ENCODE measurements at places on chromosomes 2 and 18.
A peak's percentile ranks its signal among the peaks of the same experiment; 100 is the strongest.

DNA sequence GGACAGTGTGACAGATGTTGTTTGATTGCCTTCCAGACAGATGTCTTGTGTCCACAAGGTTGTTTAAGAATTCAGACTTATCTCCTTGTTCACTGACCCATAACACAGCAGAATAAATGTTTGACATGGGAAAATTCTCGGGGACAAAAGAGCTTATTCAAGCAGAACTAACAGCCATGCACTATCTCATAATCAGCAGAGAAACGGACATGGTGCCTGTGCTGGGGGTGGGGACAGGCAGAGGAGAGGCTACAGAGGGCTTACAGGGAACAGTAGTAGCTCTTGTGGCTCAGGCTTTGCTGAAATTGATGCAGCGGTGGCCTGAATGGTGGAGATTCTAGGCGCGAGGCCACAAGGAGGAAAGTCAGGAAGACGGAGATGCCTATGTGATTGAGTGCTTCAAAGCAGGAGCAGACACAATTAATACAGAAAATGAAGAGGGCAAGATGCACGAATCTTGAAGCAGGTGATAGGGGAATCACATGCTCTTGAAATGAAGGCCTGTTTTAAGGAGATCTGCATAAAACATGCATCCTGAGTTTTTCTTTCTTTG is 62.0 kb upstream of the CAB39 start:
- no peak for DNase-seq

- no peak for DNase-seq
Measured at GRCh38 chr18:46485675-46486194, 171.3 kb downstream of the LOXHD1 start.

- DNase-seq: no peak
Measured at GRCh38 chr18:8332286-8332685, 277.0 kb upstream of the RAB12 start.

- no peak for DNase-seq
Measured at GRCh38 chr2:159146996-159147666, 139.4 kb downstream of the WDSUB1 start.

DNA sequence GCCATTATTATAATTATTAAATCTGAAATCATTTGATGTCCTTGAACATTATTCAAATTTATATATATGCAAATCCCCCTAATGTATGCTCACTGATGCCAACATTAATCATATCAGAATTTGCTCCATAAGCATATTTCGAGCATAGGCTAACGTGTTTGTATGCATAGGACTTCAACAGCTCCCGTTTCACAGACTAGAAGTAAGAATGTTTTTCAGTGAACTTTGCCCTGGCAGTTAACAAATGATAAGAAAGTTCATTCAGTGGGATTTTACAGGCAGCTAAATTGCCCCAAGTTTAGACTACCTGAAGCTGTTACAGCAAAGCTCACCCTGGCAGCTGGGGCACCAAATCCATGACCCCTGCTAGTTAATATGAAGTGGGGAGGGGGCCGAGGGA is 272.0 kb downstream of the LNPK start:
- DNase-seq: no peak

DNA sequence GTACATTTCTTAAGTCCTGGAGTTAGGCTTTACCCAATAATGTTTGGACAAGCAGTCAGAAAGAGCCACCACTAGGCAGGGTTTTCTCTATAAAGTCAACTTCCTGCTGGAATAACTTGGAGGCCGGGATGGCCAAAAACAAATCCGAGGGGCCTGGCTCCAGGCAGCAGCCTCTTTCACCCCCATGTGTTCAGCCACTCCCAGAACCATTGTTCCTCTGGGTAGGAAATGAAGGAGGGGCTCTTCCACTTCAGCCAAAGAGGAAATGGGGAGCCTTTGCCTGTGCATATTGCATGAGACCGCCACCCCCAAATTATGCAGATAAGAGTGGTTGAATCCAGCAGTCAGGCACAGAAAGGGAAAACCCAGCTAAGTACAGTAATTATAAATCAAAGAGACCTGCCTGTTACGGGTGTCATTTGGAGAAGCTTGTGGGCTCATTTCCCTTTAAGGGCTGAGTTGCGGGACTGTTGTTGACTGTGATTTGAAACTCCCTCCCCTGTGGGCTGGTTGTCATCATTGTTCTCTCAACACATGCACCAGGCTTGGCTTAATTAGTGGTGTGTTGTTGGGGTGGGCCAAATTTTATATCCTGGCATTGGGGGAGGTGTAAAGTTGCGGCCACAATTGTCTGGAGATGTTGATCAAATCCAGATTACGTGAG is 212.8 kb upstream of the SOX11 start:
- DNase-seq: no peak

- DNase-seq: no peak
Measured at GRCh38 chr2:222288590-222289277, 10.1 kb downstream of the PAX3 start.

DNA sequence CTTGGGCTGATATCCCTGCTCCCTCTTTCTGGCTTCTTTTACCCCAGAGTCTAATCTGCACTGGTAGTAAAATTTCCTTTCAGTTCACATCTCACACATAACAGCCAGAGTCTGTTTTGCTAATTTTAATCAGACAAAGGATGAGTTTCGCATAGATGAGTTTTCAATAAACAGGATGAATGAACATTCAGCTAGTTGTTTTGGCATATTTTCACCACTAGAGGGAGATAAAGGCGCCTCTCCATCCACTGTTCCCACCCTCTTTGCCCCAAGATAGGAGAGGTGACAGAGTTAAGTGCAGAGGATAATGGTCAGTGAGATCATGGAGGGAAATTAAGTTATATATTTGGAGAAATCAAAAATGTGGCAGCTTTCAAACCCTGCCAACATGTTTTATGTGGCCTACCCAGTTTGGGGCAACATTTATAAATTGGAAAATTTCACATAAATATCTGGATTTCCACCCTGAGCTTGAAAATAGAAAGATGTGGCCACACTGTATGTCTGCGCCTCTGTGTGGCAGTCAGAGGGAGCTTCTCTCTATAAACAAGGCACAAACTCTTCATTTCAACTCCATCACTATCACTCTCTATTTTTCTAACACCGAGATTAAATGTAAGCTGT is 48.5 kb upstream of the DTNA start:
- peak; percentile 19 for DNase-seq

- peak; percentile 37 for DNase-seq
Measured at GRCh38 chr18:22282311-22283115, 113.1 kb downstream of the GATA6 start.

- no peak for DNase-seq
Measured at GRCh38 chr18:76453057-76453561, 41.9 kb downstream of the ZNF516 start.

DNA sequence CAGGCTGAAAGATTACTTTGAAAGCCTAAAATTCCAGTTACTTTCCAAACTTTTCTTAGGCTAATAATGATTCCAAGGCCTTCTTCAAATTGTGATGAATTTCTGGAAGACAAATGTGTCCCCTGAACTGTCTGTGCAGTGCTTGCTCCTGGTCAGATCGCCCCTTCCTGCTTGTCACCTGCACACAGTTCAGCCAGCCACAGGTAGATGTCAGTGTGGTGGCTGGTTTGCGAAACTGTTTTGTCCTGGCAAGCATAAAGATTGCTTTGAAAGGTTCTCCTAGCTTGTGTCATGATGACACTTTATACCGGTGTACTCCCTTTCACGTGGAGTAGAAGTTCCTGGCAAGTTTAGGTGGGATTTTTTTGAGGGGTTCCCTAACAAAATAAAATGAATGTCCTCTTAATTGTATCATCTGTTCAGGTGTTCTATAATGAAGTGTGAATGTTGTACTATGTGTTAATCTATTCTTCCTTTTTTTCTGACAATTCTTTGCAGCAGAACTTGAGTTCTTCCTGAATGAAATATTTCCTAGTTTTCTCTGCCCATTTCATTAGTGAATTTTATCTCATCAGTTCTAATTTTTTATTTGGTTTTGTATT is 298.8 kb downstream of the ZNF407 start:
- DNase-seq: no peak

DNA sequence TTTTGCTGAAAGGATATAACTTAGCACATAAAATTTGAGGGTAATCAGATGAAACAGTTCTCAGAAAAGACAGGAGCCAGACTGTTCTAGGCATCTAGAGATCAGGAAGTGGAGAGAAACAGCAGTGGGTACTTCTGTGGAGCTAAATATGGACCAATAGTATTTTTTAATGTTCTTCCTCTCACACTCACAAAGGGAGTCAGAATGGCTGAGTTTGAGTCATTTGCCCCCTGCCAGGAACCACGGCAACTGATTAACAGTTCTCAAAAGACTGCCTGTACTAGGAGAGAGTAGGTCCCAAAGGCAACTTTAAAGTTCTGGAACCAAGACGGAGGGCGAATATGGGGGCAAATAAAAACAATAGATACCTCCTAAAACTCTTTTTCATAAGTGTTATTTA is 107.5 kb downstream of the GULP1 start:
- no peak for DNase-seq

DNA sequence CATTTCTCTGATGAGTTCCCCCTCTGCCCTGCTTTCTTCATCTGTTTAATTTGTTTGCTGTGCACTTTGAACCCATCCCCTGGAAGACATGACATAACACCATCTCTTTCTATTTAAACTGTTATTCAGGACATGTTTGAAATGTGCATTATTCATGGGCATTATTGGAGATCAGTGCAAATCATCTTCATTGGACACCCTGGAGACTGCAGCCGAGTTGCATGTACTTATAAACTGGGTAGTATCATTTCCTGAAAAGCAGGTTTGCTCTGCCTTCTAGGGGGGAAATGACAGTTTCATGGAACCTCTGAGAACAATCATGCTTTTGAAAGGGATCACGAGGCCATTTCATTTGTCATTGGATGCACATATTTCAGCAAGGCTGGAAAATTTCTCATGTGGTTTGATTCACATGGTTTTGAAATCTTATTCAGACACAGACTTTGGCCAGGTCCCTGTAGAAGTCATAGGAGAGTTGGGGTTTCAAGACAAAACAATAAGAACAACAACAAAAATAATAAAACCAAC is 462.8 kb upstream of the MEX3C start:
- no peak for DNase-seq

DNA sequence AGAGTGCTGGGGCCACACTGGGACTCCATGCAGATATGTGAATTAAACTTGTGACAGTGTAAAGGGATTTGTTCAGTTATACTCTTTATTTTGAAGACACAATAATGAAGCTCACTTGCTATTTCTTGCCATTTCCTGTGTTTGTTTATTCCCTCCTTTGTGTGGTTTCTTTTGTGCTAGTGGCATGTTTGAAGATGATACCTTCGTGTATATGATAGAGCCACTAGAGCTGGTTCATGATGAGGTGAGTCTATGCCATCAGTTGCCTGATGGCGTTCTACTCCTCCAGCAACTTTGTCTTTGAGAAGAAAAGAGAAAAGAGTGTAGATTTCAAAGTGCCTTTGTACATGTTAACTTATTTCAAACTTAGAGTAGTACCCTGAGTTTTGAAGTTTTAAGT is 99.2 kb upstream of the FAM237A start:
- no peak for DNase-seq

- DNase-seq: no peak
Measured at GRCh38 chr2:38277245-38278116, 99.6 kb downstream of the ATL2 start.

GRCh38 chr2:217813828-217814227 is 189.0 kb downstream of the TNS1 start:
- DNase-seq: no peak

GRCh38 chr2:143779021-143779420 is 649.8 kb downstream of the ARHGAP15 start:
- no peak for DNase-seq

GRCh38 chr2:133691336-133691735 is 123.1 kb upstream of the NCKAP5 start:
- no peak for DNase-seq

GRCh38 chr18:45617284-45617683 is 2.0 kb downstream of the SLC14A2 start:
- peak; percentile 72 for DNase-seq

- DNase-seq: no peak
Measured at GRCh38 chr2:203718087-203718486, 11.6 kb downstream of the CD28 start.

DNA sequence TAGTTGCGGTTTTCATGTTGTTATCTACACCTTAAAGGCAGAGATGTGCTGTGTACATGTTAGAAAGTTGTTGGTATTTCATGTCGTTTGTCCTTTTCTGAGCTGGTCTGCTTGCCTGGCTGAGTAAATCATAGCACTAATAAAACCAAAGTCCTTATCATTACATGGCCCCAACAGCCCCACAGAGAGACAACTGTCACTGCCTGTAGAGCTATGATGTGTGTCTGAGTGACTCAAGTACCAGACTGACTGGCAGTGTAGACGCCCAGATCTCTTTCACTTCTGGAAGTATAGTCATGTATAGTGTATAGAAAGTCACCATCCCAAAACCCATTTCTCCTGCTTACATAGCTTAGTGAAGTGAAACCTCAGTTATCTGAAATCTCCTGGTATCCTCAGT is 4.3 kb downstream of the SOCS6 start:
- no peak for DNase-seq

DNA sequence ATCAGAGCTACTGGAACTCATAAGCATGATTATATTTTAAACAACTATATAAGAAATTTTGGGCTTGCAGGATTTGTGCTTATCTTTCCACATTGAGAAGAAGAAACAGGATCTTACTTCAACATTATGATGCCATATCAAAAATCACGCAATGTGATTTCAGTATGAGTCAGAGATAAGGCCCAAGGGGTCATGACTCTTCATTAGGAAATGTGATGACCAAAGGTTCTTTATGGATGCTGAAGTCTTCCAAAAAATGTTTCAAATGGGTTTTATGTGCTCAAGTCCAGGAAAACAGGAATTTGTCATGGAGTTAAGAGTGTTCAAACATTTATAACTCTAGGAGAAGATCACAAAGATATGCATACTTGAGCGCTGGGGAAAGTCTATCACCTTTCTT is 7.8 kb upstream of the SERPINB2 start:
- DNase-seq: no peak

DNA sequence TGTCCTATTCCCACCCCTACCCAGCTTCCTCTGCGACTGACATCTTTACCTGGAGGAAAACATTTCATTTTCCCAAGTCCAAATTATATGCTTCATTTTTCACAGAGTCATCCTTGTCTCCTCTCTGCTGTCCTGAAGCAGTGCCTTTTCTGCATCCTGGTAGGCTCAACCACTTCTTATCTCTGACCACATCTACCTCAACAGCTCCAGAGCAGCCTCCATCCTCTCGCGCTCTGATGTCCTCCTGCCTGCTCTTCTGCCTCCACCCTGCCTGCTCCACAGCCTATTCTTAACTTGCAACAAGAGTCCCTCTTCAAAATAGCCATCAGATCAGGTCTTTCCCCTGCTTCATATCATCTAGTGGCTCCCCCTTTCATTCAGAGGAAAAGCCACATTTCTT is 457.1 kb downstream of the PARD3B start:
- no peak for DNase-seq

- DNase-seq: no peak
Measured at GRCh38 chr18:22197668-22198067, 28.3 kb downstream of the GATA6 start.

DNA sequence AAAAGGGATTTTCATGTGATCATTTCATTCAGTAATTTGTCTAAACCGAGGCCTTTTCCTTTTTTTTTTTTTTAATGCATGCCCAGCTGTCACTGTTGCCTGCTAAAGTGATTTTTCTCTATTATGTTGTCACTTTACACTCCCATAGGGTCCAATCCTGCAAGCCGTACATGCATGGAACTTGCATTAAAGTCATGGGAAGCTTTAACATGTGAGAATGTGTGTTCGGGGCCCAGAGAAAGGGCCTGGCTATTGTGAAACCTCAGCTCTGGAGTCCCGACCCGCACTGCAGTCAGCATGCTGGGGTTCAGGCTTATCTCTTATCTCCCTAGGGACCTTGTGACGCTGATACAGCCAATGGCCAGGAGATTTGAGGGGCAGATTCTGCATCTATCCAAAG is 474.6 kb downstream of the SLC4A3 start:
- DNase-seq: no peak

Data from AG09319 (cell line).